ENCODE measurements at places on chromosomes 3 and 15.

GRCh38 chr3:51173518-51174271, 211.4 kb upstream of the MANF start:
- DNase-seq: no peak

DNA sequence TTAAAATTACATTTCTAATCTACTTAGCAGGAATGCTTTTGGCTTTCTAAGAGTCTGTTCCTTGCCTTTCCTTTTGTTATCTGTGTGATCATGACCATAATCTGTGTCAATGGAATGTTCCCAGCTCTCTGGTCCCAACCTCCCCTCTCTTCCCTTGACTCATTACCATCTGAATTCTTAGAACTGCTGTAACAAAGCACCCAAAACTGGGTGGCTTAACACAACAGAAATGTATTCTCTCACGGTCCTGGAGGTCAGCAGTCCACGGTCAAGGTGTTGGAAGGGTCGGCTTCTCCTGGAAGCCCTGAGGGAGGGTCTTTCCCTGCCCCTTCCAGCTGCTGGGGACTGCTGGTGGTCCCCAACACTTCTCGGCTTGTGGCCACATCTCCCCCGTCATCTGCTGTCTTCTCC, 81.1 kb downstream of the LRRK1 start:
- no peak for DNase-seq

DNA sequence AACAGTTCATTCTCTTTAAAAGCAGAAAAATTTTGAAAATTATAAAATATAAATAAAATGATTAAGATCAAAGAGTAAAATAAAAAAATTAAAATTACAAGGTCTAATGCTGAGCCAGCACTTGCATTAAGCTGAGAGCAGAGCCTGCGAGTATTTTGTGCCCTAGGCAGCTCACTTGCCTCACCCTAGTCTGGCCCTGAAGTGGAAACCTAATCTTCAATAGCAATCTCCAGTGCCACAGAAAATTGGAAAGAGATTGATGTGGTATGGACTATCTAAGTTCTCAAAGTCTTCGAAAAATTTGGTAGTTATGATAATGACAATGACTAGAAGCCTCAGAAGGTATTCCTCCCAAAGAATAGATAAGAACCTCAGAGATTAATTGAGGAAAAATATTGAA, 459.4 kb upstream of the CBLB start:
- no peak for DNase-seq

- no peak for DNase-seq
These were observed 111.6 kb downstream of the AQP9 start for GRCh38 chr15:58249646-58250312.

DNA sequence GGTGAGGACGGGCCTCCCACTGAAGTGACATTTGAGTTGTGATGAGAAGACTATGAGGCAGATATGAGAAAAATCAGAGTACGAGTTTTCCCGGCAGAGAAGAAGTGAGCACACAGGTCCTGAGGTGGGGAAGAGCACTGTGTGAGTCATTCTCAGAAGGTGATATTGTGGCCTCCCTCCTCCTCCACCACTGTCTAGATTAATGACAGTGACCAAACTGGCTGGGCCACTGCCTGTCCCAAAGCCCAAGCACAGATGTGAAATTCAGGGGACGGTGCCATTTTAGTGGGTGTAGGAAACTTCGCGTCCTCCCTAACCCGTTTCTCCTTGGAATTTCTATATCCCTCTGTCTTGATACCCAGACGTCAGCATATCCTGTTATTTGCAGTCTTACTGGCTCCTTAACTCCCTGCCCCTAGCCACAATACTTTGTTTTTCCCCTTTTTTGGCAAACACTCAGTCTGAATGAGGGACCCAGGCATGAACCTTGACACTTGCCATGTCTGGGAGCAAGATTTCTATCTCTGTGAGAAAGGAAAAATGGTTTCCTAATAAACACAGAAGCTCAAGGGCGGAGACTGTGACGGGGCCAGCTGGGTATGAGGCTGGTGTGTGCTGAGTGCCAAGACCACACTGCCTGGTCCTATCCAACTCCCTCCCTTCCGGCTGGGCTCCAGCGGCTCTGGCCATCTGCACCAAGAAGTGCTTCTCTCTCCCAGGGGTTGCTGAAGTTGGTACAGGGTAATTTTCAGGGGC, 15.2 kb downstream of the PRICKLE2 start:
- DNase-seq: peak; percentile 87

GRCh38 chr3:149247929-149248691, 26.5 kb upstream of the CP start:
- DNase-seq: no peak

GRCh38 chr3:100777271-100777670, 68.0 kb downstream of the TFG start:
- no peak for DNase-seq

DNA sequence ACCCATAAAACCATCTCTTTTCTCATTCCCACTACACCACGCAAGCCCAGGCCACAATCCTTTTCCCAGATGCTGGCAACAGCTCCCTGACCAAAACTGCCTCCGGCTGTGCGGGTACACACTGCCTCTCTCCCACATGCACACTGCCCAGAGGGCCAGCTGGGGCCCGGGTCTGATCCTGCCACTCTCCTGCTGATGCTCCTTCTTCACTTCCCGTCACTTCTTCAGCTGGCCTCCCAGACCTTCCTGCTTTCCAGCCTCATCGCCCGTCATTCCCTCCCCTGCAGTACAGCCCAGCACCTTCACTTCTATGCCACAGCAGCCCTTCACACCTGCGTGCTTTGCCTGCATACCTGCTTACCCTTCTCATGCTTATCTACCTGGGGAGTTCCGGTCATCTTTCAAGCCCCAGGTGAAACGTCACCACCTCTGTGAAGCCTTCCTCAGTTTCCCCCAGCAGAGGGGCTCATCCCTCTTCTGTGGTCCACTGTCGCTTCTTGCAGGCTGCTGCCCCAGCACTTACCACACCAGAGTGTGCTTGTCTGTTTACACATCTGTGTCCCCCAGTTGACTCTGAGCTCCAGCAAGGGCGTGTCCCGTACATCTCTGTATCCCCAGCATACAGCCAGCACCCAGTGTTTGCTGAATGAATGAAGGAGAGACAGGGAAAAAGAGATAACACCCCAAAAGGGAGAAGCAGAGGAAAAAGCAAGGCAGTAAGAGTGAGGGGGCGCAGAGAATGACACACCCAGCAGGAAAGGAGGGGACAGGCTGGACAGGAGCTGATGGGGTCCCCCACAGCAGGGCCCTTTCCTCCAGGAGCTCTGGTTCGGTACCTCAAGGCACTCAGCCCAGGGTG, 22.2 kb downstream of the GRAMD2A start:
- DNase-seq: no peak

GRCh38 chr15:74891469-74891868, 1.6 kb downstream of the MPI start:
- no peak for DNase-seq

DNA sequence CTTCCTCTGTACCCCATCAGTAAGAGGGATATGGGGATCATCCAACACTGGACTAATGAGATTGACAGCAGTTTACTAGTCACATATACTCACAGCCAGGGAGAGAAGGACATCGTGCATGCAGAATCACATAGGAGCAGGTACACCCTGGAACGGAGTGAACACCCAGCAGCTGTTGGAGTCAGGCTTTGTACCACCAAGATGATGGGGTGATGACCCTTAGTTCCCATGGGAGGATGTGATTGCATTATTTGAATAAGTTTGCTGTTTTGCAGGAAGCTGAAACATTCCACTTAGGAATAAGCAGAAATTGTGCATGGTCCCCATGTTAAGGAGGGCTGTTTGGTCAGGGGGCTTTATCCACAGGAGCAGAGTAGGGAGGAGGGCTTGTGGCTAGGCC, 482.7 kb upstream of the PDZRN3 start:
- no peak for DNase-seq

GRCh38 chr3:18208856-18209255, 216.3 kb downstream of the SATB1 start:
- DNase-seq: no peak

- no peak for DNase-seq
These were observed 343.5 kb downstream of the FOXP1 start for GRCh38 chr3:71240034-71240433.

DNA sequence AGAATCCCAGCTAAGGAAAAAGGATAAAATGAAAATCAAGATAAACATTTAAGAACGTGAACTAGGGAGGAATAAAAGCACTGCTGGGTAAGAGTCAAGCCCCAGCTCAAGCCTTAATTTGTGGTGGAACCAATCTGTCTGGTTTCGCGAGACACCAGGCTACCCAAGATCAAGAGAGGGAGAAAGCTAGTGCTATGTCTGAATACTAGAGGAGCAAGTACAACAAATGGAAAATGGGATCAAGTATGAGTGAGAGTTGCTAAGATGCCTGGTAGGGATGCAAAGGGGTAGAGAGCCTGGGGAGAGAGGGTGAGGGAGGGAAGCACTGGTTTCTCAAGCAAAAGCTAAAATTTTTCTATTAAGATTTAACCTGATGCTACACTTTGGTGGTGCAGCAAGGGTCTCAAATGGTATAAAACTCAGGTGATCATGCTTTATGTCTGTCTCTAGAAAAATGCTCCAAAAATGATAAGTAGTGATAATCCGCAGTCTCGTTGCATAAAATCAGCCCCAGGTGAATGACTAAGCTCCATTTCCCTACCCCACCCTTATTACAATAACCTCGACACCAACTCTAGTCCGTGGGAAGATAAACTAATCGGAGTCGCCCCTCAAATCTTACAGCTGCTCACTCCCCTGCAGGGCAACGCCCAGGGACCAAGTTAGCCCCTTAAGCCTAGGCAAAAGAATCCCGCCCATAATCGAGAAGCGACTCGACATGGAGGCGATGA, 1.7 kb upstream of the SETD5 start:
- DNase-seq: no peak

- DNase-seq: no peak
These were observed 185.2 kb upstream of the RGMA start for GRCh38 chr15:93274257-93274656.

GRCh38 chr3:42063888-42064287, 27.3 kb upstream of the TRAK1 start:
- DNase-seq: no peak

DNA sequence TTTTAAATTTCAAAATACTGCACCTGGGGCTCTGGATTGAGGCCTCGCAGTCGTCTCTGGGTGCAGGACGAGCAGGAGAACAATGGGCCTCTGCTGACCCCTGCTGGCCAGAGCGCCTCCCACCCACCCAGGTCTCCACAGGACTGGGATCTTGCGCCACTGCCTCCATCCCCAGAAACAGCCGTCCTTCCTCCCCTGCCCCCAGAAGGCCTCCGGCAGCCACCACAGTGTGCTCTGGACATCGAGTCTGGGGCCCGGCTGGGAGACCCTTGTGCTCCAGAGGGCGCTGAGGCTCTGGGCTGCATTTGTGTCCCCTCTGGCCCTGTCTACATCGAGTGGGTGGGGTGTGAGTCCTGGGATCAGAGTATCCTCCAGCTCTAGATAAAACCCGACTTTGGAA, 6.7 kb upstream of the ACSBG1 start:
- DNase-seq: no peak

DNA sequence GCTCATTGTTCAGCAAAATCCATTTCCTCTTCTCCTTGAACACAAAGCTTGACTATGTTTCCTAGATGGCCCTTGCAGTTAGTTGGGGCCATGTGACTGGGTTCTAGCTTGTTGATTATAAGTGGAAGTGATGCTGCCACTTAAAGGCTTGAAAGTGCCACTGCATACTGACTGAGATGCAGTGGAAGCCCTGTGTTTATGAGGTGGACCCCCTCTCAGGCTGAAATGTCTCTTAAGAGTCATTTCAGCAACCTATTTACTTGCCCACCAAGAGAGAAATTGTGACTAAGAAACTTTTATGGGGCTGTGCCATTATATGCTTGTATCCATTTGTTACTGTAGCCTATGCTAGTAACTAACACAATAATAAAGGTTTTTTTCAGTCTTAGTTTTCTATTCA, 8.4 kb upstream of the ANP32A start:
- DNase-seq: no peak

DNA sequence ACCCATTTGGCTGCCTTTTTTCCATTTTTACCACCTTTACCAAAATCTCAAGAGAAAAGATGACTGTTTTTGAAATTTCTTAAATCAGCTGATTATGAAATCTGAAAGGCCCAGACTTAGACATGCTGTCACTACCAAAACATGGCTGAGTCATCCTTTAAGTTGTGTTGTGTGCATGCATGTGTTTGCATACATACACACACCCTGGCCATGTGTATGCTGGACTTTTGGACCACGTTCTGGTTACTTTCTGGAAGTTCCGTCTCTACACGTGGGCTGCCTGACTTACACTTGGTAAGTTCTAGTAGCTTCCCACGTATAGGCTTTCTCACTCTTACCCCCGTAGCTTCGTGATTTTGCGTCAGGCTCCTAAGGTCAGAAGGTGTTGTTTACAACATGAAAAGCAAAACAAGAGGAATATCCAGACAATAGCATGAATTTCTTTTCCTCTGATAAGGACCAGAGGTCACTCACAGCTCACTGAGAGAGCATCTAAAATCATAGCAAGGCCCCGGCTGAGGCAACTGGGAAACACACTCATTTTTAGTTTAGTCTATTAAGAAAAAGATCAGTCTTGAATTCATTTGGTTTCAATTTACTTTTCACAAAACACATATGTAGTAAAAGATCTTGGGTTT, 62.4 kb downstream of the COL8A1 start:
- DNase-seq: no peak

GRCh38 chr15:101174152-101174920, 77.5 kb downstream of the CHSY1 start:
- DNase-seq: no peak

- no peak for DNase-seq
These were observed 53.8 kb downstream of the TM4SF4 start for GRCh38 chr3:149528340-149528650.

DNA sequence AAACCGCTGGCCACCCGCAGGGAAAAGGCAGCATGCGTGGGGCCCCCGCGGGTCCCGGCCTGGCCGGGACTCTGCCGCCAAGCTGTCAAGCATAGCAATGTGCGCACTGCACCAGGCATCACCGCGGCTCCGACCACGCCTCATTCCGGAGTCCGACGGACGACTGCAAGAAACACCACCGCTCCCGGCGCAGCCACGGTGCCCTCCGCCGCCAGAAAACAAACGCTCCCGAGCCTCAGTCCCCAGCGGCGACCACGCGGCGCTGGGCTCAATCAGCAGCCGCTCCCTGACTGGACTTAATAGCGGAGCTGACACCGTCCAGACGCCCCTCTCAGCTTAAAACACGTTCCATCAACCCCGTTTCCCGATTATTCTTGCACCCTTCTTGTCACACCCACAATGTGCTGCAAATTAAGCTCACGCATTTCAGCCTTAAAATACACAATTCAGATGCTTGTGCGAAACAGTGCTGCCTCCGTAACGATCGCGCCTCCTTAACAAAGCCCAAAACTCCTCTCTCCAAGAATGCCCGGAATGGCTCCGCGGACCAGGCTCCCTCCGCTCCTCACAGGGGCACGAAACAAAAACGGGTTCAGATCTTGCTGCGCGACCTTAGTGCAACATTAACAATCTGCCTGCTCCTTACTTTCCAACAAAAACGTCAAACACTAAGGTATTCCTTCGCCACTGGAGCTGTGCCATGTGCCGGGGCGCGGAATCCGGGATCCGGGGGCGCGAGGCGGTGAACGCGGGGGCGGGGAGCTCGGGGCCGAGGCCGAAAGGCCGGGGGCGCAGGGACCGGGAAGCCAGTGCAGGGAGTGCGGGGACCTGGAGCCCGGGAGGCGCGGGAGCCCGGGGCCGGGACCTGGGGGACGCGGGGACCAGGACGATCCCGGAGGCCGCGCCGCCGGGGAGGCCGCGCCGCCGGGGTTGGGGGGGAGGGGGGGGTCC, 655 bp downstream of the CYFIP1 start:
- no peak for DNase-seq

Measured in NCI-H446 treated with DMSO at 0.1 percent for 48 hours (cell line).